Activated T-cell treated with anti-CD3 and anti-CD28 coated beads, Interleukin-2, amount 50 U/mL, for 1 hour (primary cell): ENCODE measurements at places on chromosomes 2 and 18.

GRCh38 chr2:23524261-23524706, 139.3 kb downstream of the KLHL29 start:
- DNase-seq: no peak

DNA sequence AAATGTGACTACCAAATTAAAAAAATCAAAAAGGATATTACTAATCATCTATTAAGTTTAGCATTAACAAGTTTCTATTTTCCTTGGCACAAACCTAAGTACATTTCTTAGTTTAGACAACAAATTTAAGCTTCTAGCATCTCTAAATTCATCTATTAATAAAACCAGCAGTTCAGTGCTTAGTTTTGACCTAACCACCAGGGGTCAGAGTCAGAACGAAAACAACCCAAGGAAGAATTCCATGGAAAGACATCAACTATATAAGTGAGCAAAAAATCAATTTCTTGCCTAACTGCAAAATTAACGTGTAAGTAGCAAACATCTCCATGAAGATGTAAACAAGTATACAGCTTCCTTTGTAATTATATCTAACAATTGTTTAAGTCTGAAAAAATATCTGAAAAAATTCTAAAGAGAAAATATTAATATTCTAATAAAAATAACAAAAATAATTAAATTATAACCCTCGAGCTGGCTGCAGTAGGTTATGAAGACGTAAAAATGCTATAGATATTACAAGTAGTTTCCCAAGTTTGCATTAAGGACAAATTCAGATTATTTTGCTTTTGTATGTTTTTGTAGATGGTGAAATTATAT, 83.7 kb downstream of the CERKL start:
- DNase-seq: no peak

DNA sequence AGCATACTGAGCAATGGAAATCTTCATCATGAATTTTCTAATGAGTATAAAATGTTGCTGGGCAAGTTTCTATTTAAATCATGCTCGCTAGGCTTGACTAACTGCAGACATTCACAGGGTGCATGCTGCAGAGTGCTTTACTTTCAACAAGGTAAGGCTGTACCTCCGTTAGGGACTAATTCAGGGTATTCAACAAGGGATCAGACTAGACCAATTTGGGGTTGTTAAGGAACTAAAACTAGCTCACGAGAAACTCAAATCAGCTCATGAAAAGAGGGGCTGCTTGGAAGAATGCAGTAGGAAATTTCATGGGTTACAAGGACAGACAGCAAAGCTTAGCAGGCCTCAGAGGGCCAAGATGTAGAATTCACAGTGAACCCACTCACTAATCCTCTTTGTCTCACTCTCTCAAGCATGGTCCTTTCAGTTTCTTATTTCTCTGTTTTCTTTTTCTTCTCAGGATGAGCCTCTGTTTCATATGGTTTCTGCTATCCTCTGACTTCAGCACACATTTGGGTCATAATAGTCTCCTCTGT, 2.2 kb downstream of the MYO3B start:
- no peak for DNase-seq

DNA sequence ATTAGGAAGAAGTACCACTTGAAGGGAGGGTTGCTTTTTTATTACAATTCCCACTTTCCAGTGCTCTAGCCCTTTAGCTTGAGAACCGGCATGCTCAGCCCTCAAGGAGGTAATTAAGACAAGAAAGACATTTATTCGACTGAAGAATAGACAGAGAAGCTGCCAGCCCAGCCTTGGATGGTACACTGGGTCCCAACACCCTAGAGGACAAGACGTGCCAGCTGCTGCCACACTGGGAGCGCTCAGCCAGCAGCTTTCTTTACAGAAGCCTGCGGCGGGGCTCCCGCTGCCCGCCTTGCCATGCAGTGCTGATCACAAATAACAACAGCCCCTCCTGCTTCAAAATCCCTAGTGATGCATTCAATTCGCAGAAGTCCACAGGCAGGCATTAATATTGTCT, 746.3 kb upstream of the RAB6C start:
- no peak for DNase-seq

DNA sequence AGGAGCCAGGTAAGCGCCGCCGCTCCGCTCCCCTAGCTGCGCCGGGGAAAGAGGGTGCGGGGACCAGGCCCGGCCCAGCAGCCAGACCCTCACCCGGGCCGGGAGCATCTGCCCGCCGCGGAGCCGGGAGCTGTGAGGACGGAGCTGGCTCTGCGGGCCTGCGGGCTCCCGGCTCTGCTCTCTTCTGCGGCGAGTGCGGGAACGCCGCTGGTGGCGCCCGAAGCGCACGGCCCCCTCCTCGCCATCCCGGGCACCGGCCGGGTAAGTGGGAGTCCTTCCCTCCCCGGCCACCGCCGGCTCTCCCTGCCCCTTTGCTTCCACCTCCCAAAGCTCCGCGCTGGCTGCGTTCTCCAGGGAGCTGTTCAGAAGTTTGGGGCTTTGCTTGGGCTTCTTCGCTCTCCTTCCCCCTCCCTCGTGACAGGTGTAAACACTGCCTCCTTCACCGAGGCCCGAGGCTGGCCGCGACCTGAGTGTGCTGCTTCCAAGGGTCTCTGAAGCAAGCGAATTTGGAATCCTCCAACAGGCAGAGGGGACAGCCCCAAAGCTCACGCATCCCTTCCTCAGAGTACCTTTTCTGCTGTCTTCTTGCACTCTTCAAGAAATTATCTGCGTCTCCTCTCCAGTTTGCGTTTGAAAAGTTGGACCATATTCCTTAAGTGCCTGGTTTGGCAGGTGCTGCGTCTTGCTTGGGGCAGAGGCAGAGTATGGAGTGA, 632 bp downstream of the AFTPH start:
- DNase-seq: no peak

GRCh38 chr2:204234879-204235278, 298.3 kb downstream of the ICOS start:
- DNase-seq: no peak

DNA sequence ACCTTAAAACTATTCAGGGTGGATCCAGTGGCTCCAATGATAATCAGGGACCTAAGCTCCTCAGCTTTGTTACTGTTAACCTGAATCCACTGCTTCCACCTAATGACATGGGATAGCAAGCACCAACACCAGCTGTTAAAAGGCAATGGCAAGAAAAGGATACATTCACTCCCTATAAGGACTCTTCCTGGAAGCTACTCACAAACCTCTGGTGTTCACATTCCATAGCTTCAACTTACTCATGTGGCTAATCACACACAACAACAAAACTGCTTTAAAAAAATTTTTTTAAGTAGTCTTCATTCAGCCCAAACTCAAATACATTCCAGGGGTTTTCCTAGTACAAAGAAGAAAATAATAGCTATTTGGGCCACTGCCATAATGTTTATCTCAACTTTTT, 24.5 kb downstream of the ROCK2 start:
- DNase-seq: no peak

GRCh38 chr2:169464466-169464865, 14.8 kb upstream of the BBS5 start:
- no peak for DNase-seq

DNA sequence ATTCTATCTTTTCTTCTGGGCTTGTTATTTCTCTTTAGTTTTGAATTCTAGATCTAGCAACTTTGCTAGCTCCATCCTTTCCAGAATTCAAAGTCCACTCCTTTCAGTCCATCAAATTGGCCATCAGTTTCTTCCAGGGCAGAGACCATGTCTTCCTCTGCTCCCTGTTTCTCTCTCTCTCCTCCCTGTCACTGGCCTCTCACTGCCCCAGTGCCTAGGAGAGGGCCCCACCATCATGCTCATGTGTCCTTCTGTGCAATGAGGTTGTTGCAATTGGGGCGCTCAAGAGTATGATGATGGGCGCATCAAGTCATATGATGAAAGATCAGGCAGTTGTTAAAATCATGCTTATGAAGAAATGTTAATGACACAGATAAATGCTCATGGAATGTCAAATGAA, 159.2 kb upstream of the HS6ST1 start:
- DNase-seq: no peak

DNA sequence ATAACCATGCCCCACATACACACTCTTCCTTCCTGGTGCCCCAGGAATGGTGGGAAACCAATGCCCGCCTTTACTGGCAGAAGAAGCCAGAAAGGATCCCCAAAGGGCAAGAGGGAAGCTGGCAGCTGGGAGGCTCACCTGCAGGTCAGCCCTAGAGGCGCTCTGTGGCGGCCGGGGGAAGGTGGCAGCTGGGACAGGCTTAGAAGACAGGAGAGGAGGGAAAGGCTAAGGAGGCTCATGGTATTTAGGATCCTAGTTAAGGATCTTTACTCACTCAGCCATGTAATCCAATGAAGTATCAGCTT, 23.8 kb downstream of the ADRA2B start:
- DNase-seq: no peak

DNA sequence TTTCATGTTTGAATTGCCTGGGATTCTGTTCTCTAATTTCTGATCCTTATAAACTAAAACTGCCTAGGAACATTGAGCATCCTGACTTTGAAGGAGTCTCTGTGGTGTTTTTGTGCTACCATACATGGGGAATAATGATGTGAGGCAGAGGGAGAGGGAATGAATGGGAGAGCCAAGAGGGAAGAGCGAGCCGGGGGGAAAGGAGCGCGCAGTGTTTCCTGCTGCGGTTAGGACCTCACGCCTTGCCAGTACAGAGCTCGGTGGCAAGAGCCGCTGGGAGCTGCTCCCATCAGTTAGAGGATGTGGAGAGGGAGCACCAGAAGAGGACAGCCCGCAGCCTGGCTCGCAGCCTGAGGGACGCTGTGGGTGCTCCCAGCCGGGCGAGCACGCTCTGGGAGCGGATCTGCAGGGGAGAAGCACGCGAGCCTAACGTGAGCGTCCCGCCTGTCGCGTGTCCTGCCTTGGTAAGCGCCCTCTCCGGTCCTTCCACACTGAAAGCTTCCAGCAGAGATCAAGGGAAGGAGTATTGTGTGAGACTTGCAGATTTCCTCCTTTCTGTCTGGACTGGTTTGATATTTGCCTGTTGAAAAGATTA, 114.7 kb downstream of the FAM210A start:
- DNase-seq: no peak

GRCh38 chr18:71450257-71450656, 1093.9 kb downstream of the CBLN2 start:
- DNase-seq: no peak
